ENCODE measurements at places on chromosomes 6 and 20.

- DNase-seq: peak; percentile 71
Measured at GRCh38 chr6:34912715-34913464, 23.8 kb downstream of the ANKS1A start.

DNA sequence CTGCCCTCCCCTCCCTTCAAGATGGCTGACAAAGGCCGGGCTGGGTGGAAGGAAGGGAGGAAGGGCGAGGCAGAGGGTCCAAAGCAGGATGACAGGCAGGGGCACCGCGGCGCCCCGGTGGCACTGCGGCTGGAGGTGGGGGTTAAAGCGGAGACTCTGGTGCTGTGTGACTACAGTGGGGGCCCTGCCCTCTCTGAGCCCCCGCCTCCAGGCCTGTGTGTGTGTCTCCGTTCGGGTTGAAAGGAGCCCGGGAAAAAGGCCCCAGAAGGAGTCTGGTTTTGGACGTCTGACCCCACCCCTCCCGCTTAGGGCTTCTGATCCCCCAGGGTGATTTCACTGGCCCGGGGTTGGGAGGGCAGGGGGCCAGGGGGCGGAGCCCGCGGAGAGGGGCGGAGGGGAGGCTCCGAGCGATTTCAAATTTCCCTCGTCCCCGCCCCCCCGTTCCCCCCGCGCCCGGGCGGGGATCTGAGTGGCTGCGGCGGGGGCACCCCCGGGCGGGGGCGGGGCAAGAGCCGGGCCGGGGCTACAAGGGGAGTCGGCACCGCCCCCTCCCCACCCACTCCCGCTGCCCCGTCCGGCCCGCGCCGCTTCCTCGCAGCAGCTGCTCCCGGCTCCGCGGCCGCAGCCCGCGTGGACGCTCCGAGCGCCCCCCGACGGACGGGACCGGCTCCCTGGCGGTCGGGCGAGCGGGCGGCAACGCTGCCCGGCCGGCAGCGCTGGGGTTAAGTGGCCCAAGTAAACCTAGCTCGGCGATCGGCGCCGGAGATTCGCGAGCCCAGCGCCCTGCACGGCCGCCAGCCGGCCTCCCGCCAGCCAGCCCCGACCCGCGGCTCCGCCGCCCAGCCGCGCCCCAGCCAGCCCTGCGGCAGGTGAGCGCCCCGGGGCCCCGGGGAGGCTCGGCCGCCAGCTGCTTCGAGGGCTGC lies at the start of gene DNMT3B:
Gene DNMT3B (plus strand): TSS at position 555 of the 923 bp plus-strand sequence. CDS start 17,939 bp downstream, outside the sequence.
- peak; percentile 72 for DNase-seq

DNA sequence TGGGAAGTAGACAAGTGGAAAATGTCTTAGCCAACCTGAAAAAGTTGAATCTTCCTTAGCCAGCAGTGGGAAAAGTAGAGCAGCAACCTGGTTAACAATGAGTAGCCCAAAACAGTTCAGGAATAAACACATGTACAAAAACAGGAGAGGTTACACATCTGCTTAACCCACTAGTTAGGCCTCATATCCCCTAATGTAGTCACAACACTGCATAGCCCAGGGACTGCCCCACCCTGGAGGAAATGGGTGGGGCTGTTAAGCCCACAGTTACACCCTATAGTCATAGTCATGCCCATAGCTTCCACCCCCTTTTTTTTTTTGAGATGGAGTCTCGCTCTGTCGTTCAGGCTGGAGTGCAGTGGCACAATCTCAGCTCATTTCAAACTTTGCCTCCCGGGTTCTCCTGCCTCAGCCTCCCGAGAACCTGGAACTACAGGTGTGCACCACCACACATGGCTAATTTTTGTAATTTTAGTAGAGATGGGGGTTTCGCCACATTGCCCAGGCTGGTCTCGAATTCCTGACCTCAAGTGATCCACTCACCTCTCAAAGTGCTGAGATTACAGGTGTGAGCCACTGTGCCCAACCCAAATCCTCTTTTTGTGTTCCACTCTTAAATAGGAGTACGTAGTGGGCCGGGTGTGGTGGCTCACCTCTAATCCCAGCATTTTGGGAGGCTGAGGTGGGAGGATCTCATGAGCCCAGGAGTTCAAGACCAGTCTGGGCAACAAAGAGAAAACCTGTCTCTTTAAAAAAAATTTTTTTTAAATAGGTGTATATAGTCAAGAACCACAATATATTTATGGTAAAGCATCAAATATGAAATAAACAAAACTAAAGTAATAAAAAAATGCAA lies 24.5 kb downstream of the ILRUN start:
- DNase-seq: peak; percentile 36

DNA sequence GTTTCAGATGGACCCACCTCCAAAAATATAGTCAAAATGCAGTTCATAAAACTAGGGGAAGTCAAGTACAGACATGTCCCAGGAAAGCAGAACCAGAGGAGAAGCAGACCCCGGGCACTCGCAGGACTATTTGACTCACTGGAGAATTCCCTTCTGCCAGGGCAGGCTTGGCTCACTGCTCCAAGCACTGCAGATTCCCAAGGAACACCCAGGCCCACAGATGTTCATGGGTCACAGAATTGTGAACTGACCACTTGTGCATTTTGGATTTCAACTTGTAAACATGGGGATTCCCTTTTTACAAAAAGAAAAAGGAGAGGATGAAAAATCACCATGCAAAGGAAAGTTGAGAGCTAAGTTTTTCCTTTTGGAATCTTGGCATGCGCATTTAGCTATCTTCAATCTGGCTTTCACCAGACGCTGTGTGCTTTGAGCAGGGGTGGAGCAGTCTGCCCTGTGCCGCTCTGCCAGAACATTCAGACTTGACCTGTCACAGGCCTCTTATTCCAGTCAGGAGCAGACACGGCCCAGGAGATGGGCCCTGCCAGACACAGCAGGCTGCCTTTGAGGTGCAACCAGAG lies 237.5 kb upstream of the TAB2 start:
- peak; percentile 32 for DNase-seq

GRCh38 chr6:4396044-4396443 lies 260.7 kb upstream of the ECI2 start:
- no peak for DNase-seq

GRCh38 chr6:156821707-156822106 lies 44.5 kb downstream of the ARID1B start:
- no peak for DNase-seq

DNA sequence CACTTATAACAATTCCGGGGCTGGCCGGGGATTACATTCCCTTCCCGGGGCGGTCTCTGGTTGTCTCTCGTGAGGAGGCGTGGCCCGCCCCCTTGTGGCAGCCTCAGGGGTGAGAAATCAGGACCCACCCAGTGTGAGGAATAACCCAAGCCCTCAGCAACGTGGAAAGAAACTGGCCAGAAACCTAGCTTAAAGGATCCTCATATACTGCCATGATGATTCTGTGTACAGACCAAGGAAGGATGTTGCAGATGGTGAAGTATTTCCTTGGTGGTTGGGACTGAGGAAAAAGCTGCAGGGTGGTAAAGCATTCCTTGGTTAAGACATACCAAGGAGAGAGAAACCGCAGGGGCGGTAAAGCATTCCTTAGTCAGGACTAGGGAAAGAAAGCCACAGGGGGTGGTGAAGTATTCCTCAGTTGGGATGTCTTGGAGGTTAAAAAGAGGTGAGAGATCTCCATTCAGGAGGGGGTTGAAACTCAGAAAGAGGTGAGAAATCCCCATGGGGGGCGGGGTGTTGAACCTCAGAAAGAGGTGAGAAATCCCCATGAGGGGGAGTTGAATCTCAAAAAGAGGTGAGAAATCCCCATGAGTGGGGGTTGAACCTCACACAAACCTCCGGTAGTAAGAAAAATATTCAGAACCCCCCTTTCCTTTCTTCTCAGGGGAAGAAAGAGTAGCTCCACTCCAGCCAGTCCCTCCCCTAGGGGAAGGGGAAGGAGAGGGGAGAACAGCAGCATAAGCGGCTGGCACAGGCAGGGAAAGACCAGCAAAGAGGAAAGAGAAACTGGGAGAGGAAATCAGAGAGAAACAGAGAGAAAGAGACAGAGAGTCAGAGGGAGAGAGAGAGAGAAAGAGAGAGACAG lies 238.1 kb downstream of the RNGTT start:
- peak; percentile 97 for DNase-seq

DNA sequence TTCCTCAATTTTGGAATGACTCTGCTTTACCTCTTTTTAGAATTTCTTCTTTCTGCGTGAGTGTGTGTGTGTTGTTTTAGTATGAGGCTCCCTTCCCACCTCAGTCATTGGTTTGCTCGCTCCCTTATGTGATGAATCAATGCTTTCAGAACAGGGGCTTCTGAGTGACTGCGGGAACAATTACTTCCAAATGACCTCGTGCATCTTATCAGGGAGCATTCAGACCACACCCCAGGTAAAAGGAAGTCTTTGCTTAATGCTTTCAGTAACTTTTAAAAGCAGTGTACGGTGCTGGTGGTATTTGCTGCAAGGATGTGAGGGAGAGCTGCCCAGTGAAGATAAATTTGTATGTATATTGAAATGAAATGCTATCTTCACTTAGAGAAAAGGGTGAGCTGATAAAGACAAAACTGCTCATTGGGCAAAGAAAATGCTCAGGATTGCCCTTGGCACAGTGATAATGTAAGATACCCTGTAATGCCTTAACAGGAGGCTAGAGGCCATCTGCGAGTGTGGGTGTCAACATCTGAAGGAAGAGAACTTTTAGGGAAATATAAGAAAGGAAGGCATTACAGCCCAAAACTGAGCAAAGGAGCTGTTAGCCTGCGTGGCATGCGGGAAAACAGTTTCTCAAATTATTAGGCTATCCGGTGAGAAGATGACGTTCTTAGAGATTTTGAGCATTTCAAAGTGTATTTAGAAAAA lies at the start of gene MLIP:
Gene MLIP (plus strand): TSS at position 103 of the 705 bp plus-strand sequence. CDS start 37 bp downstream, at position 140.
- no peak for DNase-seq

GRCh38 chr6:108115598-108116058 lies 41.1 kb upstream of the OSTM1 start:
- no peak for DNase-seq

DNA sequence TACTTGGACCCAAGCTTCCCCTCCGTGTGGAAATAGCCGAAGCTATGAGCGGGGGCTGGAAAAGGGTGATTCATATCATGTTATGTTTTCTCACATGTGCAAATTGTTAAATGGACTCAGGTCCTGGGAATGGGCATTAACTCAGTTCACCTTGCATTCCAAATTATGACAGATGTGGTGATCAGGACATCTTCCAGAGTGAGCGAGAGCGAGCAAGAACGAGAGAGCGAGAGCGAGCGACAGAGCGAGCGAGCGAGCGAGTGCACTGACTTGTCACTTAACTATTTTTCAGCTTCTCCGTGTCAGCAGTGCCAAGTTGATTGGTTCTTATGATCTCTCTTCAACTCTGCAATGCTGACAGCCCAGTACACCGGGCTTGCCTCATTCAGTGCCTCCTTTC lies 437.4 kb upstream of the NRSN1 start:
- DNase-seq: peak; percentile 21

DNA sequence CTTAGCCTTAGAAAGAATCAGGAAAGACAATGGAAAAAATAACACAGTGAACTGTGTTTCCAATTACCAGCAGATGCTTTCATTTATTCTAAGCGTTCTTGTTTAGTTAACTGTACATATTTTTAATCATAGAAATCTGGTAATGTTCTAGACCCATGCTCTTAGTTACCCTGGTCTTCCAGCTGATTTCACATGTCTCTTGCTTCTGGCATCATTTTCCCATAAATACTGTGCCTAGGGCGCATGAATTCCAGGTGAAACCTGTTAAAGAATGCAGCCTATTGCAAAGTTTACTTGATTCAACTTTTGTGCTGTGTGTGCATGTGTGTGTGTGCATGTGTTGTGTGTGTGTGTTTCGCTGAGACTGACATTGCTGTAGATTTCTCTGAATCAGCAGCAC lies 178.6 kb downstream of the PDE7B start:
- DNase-seq: peak; percentile 68

DNA sequence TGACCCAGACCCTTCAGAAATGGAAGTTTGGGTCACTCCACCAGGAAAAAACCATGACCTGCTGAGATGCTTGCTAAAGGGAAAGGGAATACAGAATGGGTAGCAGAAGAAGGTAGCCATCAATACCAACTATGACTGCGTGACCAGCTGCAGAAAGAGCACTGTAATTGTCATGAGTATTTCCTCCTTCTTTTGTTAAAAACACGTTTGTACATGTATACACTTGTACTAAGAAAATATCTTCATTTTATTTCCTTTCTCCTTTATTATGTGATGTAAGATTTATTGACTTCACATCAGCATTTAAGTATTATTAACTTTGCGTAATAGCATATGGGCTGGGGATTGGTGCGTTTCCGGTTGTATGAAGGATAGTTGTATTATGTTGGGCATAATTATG lies 12.6 kb upstream of the MUC21 start:
- DNase-seq: no peak

- DNase-seq: no peak
Measured at GRCh38 chr6:32127409-32127716, 683 bp downstream of the ATF6B start.

DNA sequence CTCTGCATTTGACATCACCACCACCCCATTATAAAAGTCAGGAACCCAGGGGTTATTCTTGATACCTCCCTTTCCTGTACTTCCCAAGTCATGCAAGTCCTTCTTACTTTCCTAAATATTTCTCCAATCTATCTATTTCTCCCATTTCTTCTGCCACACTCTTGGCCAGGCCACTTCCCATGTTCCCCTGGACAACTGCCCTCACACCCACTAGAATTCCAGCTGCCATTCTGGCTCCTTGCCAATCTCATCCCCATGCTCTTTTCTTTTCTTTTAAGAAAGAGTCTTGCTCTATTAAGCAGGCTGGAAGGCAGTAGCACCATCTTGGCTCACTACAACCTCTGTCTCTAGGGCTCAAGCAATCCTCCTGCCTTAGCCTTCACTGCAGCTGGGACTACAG lies 15.2 kb downstream of the DEFB132 start:
- DNase-seq: no peak

GRCh38 chr6:17091122-17091521 lies 10.7 kb upstream of the STMND1 start:
- DNase-seq: no peak

GRCh38 chr20:60361761-60362395 lies 403.7 kb downstream of the CDH26 start:
- no peak for DNase-seq

GRCh38 chr6:42366011-42366705 lies 85.6 kb downstream of the TRERF1 start:
- no peak for DNase-seq

DNA sequence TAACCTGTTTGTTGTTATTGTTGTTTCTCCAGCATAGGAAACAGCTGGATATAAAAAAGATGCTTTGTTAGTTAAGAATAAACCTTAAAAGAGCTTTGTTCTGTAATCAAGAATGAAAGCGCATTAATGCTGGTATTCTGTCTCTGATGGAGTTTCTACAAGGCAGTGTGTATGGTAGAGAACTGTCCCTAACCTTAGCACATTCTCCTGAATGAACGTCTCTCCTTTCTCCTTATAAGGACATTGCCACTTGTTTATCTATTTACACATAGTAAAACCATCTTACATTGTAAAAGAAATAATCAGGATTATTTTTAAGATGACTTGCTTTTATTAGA lies 33.8 kb upstream of the LCA5 start:
- DNase-seq: no peak

GRCh38 chr6:160520043-160520904 lies 143.8 kb downstream of the LPA start:
- DNase-seq: peak; percentile 67

DNA sequence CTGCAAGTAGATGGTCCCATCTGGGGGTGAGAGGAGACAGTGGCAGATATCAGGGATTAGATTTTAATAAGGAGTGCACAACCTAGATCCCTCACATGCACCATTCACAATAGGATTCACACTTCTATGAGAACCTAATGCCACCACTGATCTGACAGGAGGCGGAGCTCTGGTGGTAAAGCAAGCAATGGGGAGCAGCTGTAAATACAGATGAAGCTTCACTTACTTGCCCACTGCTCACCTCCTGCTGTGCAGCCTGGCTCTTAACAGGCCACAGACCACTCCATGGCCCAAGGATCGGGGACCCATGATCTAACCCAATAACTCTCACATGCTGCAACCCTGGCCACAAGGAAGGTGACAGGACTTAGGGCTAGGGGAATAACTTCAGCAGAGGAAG lies 75.4 kb downstream of the ZNF133 start:
- no peak for DNase-seq

GRCh38 chr6:68635706-68636513 lies 828 bp downstream of the ADGRB3 start:
- peak; percentile 5 for DNase-seq
